Frontal cortex (tissue), 4 donors: ENCODE measurements at places on chromosomes 5 and 9. TPM values are rescaled to one million over a fixed set of nuclear protein-coding genes. Genes with fewer than 3 reads are reported as not detected.

MARCOL gene
- not detected for total RNA-seq

CCIN gene
- not detected for total RNA-seq

SELENOP gene
- 41.2 TPM for total RNA-seq

ARHGEF39 gene
- total RNA-seq = 0.41 TPM

ORM2 gene
- total RNA-seq = not detected

UBAP2 gene
- 66.0 TPM for total RNA-seq

SLC46A2 gene
- not detected for total RNA-seq

ADRB2 gene
- total RNA-seq = 0.82 TPM

PCDHB2 gene
- 13.0 TPM for total RNA-seq

PROB1 gene
- under 0.01 TPM for total RNA-seq

SPATA31D4 gene
- not detected for total RNA-seq

TMEM203 gene
- total RNA-seq = 34.2 TPM

NEUROG1 gene
- total RNA-seq = 0.41 TPM

C9orf152 gene
- not detected for total RNA-seq

PCDHGA9 gene
- 6.9 TPM for total RNA-seq

ZDHHC11 gene
- 5.7 TPM for total RNA-seq

PLAC8L1 gene
- 0.82 TPM for total RNA-seq

BSPRY gene
- total RNA-seq = under 0.01 TPM

ADGRD2 gene
- total RNA-seq = not detected

OMD gene
- 3.7 TPM for total RNA-seq

CENPH gene
- total RNA-seq = 17.1 TPM

CA9 gene
- total RNA-seq = 0.82 TPM

GTF3C5 gene
- 31.0 TPM for total RNA-seq

PCDHGA6 gene
- total RNA-seq = 9.0 TPM

MEIKIN gene
- total RNA-seq = not detected
